ENCODE measurements at places on chromosomes 1 and 21. TPM values are rescaled to one million over a fixed set of nuclear protein-coding genes. Genes with fewer than 3 reads are reported as not detected.

The CFHR4 gene
- not detected for total RNA-seq

- no peak for DNase-seq
These were observed 33.8 kb downstream of the PATJ start for GRCh38 chr1:61776091-61776490.

The RAB7B gene
- 0.80 TPM for total RNA-seq

- no peak for DNase-seq
These were observed 1250.9 kb downstream of the BRINP3 start for GRCh38 chr1:189226779-189227178.

The GNPAT gene
- 38.9 TPM for total RNA-seq

The KCNE2 gene
- not detected for total RNA-seq

DNA sequence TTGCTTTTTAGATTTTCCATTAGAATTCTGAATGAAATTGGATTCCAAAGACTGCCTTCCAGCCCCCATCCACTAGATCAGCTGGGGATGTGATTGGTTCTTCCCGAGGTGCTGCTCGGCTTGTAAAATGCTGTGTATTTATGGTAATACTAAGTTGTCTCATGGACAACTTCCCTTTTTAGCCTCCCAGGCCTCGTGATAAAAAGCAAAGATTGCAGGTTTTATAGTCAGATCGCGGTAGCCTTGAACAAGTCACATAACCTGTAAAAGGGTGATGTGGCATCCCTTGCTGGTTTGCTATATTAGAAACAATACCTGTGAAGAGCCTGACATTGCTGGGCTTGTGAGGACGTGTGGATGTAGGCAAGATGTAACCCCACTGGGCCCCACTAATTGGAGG lies 10.4 kb downstream of the MUL1 start:
- no peak for DNase-seq

DNA sequence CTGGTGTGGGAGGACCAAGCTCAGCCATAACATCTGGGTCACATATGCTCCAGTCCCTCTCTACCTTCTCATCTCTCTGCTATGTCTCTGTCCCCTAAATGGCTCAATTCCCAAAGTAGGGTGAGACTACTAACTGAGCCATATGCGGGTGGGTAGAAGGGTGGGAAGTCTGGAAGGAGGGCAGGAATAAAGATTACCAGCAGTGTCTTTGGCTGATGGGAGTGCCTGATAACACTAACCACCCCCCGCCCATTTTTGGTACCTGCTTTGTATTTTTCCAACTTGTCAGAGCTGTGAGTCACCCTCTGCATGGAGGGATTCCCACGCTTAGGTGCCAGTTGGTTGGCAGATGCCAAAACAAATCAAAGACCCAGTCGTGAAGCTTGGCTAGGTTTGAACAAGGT lies 14.9 kb upstream of the SSBP3 start:
- no peak for DNase-seq

GRCh38 chr1:183206538-183207122 lies 20.6 kb downstream of the LAMC2 start:
- DNase-seq, result no peak

The LGR6 gene
- total RNA-seq, result 2.7 TPM

GRCh38 chr1:167714439-167715156 lies 7.2 kb upstream of the MPZL1 start:
- peak; percentile 92 for DNase-seq

DNA sequence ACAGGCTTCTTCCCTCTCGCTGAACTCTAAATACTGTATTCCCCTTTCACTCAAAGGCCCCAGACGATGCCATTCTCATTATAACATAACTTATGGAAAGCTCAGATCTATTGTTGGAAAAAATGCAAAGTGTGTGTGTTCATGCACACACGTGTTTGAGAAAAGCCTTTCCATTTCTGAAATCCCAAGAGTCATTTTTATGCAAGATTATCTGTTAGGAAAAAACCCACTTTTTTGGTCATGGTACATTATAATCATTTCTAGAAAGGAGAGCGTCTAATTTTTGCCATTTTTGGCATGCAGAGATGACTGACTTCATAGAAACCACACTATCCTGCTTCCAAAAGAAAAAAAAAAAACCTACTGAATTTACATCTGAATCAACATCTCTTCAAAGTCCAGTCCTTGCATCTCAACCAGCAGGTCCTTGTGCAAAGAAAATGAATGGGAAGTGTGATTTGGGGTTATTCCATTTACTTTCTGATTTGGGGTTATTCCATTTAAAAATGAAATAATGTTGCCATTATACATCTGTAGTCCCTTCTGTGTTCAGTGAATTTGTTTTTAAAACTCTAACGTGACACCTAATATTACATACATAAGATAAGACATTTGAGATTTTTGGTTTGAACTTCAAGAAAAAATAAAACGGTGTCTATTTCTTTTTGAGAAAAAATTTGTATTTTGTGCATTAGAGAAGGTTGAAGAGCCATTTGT lies 150.3 kb downstream of the DHRS3 start:
- DNase-seq, result no peak

DNA sequence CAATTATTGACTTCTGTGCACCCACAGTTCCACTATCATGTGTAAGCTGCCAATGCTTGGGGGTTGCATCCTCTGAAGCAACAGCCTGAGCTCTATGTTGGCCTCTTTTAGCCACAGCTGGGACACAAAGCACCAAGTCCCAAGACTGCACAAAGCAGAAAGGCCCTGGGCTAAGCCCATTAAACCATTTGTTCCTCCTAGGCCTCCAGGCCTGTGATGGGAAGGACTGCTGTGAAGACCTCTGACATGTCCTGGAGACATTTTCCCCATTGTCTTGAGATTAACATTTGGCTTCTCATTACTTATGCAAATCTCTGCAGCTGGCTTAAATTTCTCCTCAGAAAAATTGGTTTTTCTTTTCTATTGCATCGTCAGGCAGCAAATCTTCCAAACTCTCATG lies 123.7 kb upstream of the DEPDC1 start:
- no peak for DNase-seq

The ESPN gene
- 2.6 TPM for total RNA-seq

DNA sequence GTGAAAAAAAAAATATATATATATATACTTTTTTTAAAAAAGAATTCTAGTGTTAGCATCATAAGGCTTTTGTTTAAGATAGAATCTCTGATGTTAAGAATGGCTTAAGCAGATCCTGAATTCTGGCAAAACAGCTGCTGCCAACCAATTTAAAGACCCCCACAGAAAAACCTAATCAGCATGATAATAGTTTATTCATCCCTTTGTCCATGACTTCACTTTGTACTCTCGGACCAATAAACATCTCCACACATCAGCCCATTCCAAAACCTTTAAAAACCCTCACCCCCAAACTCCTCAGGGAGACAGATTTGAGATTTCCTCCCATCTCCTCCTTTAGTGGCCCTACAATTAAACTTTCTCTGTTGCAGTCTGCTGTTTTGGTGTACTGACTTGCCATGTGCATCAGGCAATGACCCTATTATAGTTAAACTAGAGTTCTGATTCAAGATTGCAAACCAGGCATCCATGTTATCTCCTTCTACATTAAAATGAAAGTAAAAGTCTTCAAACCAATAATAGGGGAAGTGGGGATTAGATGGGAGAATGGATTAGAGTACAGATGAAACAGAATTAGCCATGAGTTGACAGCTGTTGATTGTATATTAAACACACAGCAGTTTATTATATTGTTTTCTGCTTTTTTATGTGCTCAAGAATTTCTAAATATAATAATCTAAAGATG lies 9.8 kb upstream of the PHTF1 start:
- DNase-seq, result no peak

DNA sequence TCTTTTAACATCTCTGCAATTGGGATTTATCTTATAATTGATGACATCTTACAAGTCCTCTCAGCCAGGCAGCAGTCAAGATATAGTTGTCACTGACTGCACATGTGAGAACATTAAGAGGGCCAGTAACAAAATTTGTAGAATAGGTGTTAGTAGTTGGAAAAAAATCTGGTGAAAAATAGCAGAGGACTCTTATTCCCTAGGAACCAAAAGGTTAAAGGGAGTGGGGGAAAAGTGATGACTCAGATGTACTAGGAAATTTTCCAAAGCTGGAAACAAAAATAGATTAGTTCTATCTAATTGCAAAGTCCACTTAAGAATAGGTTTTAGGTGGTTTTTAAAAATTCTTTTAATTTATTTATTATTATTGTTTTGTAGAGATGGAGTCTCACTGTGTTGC lies 3.6 kb downstream of the NUP210L start:
- no peak for DNase-seq
